ENCODE measurements at places on chromosomes 12 and 14.

GRCh38 chr12:93243689-93244513 is 133.8 kb upstream of the NUDT4 start:
- peak; percentile 85 for DNase-seq

DNA sequence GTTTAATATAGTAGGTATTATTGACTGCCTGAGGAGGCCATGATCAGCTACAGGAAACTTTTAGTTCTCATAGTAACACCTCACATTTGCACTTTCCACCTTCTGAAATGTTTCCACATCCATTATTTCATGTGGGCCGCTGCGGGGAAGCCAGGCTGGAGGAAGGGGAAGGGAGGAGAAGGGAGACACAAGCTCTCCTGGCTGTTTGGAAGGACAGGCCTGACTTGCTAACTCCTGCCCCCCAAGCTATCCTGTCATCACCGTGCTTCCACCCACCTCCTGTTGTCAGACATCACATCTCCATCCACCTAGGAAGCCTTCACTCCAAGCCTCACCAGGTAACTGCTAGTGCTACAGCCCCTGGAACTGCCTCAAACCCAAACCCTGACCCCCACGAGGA is 9.5 kb downstream of the DPF3 start:
- no peak for DNase-seq

DNA sequence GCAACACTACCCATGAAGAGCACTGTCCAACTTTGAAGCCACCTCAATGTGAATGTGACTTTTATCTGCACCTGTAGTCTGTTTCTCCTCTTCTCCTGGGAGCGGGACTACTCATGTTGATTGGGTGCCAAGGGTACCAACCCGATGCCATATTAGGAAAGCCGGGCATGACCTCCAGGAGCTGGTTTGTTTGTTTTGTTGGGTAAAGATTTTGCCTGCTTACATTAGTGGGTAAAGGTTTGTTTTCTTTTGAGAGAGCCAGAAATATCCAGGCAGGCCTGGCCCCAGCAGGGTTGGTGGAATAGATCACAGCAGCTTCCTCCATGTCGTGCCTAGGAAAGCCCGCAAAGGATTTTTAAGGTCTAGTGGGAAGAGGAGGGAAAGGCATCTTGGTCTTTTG is 19.7 kb upstream of the ITPK1 start:
- no peak for DNase-seq

DNA sequence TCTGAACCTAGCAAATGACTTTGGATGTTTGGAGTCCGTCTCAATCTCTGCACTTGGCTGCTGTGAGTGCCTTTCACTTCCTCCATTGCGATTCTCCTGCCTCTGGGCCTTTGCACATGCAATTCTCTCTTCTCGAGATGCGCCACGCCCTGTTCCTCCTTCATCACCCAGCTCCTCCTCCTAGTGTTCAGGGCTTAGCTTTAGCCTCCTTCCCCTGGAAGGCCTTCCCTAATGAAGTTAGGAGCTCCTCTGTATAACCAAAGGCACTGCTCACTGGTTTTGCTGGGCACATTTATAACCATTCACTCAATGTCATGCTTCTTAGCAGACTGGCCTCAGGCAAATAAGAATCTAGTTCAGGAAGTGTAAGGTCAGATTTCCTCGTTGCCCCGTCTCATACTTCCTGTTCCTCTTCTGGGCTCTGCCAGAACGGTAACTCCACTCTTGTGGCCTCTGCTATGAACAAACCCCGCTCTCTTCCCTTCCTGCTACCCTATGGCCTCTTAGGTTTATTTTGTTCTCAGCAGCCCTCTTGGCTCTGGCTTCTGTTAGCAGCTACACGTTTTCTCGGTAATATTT is 171.4 kb downstream of the CRADD start:
- peak; percentile 39 for DNase-seq

DNA sequence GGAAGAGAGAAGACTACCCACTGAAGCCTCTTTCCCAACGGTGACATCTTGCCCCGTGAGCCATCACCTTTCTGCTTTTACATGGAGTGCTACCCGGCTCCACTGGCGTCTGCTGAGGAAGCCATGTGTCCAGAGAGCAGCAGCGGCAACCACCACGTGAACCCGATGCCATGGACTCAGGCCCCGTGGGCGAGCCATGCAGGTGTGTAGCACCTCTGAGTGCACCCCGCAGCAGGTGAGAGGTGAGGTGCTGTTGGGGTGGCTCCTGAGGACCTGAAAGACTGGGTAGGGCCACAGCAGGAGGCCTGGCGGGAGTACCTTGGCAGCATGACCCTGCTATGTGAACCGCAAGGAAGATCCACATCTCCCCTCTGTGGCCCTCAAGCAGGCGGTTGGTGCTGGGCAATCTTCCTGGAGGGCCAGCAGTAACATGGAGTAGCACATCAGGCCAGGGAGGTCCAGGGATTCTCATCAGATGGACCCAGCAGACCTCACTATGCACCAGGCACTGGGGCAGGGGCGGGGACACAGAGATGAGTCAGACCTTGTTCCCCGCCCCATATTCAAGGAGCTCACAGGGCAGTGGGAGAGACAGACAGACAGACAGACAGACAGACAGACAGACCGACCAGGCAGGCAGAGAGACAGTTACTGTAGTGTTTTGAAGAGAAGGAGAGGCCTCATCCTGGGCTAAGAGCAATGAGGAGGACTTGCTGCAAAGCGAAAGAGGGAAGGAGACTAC is 129.6 kb downstream of the PAPOLA start:
- no peak for DNase-seq

DNA sequence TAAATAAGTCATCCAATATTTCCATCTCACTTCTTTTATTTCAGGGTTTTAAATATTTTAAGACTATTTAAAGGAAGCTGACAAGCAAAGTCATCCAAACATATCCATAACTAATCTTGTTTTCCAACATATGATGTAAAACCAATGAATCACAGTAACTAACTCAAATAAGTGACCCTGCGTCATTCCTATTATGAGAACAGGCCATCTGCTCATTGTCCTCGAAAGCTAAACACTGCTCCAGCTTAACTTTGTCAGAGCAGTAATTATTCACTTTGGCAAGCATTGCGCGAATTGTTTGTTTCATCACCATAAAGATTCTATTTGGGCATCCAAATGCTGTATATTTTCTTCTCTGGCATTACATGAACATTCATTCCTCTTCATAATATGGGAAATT is 99.1 kb downstream of the CAPZA3 start:
- DNase-seq = no peak

GRCh38 chr14:55340482-55340881 is 69.3 kb downstream of the FBXO34 start:
- no peak for DNase-seq

DNA sequence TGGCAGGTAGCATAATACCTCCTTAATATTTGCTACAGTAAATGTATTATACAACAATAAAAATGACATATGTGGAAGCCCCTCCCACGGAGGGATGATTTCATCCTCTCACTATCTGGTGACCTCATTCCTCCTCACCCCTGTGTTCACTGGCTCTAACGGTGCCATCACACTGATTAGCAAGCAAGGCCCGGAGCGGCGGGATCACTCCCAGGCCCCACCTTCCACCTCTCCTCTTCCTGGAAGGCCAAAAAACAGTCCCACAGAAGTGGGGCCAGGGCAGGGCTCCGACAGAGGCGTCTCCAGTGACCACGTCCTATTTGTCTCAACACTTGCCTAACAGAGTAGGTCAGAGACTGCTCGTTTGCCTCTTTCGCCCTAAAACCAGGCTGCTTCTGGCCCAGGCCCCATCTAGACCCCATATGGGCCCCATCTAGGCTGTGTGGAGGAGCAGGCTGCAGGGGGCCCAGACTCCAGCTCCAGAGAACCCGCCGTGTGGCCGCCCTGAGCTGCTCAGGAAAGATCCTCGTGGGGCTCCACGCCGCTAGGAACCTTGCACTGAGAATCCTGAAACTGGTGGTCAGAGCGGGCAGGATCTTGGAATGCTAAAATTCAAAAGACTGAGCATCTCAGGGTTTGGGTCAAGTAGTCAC is 3.7 kb downstream of the SELPLG start:
- no peak for DNase-seq

DNA sequence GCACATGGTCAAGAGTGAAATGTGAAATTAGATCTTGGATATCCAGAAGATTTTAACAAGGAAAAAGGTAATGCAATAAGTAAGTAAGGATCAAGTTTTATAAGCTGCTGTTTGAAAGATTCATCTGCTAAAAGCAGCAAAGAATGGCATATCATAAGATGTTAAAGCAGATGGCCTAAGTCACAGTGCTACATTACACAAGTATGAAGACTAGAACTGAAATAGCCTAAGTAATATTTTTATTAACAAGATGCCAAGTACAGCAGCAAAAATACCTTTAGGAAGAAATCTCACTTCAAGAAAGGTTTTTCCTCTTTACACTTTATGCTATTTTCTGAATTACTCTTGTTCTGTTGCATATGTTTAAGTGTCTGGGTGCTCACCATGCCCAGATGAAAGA is 414.1 kb downstream of the MDGA2 start:
- no peak for DNase-seq

DNA sequence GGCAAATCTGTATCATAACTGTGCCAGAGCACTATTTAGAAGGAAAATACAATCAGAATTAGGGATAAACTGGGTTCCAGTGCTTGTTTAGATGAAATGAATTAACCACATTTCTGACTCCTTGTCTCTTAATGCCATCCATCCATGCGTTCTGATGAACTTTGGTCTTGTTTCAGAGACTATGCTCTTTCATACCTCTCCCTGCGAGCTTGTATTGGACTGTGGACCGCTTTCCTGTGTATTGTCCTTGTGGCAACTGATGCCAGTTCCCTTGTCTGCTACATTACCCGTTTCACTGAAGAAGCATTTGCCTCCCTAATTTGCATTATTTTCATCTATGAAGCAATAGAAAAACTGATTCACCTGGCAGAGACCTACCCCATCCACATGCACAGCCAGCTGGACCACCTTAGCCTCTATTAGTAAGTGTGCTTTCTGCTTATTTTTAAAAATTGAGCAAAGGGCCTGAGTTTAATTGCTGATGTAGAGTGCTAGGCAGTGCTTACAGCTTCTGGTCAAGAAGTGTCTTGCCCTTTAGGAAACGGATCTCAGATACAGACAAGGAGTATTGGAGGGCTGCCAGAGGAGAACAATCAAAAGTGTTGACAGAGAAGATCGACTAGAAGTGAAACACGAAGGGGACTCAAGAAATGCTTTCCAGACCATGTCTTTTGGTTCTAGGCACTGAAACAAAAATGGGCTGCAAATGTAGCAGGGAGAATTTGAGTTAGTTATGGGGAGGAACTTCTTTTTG is 46.7 kb downstream of the SLC4A8 start:
- DNase-seq = no peak

- DNase-seq = no peak
These were observed 222.6 kb downstream of the NUAK1 start for GRCh38 chr12:105915997-105916759.

DNA sequence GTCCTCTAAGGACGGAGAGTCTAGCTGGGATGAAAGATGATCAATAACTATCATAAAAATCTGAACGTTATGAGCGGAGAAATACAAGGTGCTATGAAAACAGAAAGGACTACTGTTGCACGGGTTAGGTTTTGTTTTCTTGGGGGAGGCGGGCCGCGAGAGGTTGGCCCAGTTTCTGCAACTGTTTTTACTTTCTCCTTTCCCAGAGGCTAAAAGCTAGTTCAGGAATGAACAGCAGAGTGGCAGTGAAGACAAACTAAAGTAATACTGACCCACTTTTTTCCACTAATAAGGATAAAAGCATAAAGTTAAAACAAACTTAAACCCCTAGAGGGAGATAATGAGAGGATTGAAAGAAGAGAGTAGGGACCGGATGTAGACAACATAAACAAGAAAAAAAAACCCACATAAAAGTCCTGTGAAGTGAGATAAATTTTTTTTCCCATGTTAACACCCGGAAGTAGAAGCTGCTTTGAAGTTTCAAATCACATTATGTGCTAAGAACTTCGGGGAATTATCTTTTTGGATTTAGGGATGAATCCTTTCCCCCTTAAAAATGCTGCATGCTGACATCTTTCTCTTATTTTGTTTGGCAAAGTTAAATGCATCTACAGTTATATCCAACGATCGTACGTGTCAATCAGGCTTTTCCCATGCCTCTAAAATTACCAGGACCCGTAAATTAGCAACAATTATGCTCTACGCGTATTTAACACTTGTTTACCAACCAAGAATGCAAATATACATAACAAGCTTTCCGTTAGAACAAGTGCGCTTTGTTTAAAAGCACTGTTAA is 1.0 kb upstream of the CDK17 start:
- DNase-seq = peak; percentile 33

GRCh38 chr14:53237488-53237887 is 84.4 kb upstream of the DDHD1 start:
- no peak for DNase-seq

- DNase-seq = no peak
These were observed 217.9 kb downstream of the PAX9 start for GRCh38 chr14:36879558-36879957.

DNA sequence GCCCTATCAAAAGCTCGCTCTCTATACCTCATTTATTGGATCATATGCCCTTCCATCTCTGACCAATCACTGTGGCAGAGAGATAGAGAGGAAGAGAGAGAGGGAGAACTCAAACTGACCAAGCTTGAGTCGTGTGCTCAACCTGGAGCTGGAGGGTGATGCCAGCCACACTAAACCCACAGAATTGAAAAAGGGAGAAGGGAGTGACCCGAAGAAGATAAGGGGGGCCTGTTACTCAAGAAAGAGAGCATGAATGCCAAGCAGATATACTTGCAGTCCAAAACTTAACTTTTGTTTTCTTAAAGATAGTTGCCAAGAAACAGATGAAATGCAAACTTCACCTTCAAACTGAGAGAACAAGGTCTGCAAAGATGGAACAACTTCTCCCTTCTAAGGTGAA is 112.7 kb downstream of the BTG1 start:
- DNase-seq = no peak

GRCh38 chr12:127579446-127579845 is 687.5 kb upstream of the TMEM132C start:
- no peak for DNase-seq

DNA sequence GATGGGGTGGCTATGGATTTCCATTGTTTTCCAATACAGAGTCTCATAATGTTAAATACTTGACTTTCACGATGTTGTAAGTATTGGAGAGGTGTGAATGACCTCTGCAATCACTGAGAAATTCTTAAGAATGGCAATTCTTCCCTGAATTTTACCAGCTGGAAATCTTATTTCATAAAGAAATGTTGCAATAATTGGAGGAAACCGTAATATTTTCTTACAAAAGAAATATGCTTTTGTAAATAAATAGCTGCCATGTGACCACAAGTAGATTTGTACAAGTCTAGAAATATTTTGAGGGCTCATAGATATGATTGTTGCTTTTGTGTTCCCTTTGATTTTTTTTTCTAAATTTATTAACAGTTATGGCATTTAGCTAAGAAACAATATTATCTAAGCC is 308.7 kb upstream of the ATP2B1 start:
- DNase-seq = no peak

DNA sequence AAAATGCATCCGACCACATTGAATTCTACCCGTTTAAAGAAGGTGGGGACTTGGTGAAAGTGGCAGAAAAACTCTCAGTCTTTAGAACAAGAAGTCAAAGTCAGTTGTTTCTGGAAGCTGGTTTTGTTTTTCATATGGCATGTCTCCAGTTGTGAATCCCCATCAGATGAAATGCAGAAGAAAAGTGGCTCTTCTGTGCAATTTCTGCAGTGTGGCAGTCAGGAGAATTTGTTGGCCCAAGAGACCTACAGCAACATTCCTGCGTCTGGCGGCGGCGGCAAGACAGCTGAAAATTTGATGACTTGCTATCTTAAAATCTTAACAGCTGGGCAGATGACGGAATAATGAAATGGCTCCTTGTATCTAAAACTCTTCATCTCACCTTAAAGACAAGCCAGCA is 201.5 kb downstream of the FOXN3 start:
- DNase-seq = no peak

- no peak for DNase-seq
These were observed 331.7 kb downstream of the SOX5 start for GRCh38 chr12:23617749-23618148.

GRCh38 chr12:100371146-100371545 is 14.3 kb downstream of the SLC17A8 start:
- DNase-seq = no peak

Measured in SIG-M5 (cell line).